Activated effector memory CD4-positive, alpha-beta T cell treated with Interleukin-2 at 50 U/mL for 16 hours (primary cell): ENCODE measurements at places on chromosomes 7 and 10.

- DNase-seq, result no peak
Measured at GRCh38 chr10:60277656-60278055, 112.0 kb downstream of the ANK3 start.

- DNase-seq, result no peak
Measured at GRCh38 chr10:94403380-94404213, 1.3 kb downstream of the TBC1D12 start.

DNA sequence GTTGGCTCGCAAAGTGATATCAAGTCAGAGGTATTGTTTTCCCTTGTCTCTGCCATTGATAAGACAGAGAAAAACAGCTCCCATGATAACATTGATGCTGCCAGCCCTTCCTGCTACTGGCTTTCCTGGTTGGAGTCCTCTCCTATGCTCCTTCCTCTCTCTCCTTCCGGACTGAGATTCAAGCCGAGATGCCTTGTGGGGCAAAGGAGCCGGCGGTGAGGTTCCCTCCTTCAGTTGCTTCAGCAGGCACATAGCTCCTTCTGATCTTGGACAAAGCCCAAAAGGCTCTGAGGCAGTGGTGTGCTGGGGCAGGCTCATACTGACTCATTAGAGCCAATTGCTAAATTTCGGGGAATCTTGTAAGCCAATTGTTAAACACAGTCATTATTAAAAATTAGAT lies 8.8 kb upstream of the ZCCHC24 start:
- no peak for DNase-seq

- no peak for DNase-seq
Measured at GRCh38 chr10:72744566-72744965, 52.6 kb downstream of the MCU start.

GRCh38 chr7:91345449-91345848 lies 81.2 kb downstream of the FZD1 start:
- no peak for DNase-seq

GRCh38 chr7:147197006-147197405 lies 1080.4 kb downstream of the CNTNAP2 start:
- DNase-seq, result no peak

DNA sequence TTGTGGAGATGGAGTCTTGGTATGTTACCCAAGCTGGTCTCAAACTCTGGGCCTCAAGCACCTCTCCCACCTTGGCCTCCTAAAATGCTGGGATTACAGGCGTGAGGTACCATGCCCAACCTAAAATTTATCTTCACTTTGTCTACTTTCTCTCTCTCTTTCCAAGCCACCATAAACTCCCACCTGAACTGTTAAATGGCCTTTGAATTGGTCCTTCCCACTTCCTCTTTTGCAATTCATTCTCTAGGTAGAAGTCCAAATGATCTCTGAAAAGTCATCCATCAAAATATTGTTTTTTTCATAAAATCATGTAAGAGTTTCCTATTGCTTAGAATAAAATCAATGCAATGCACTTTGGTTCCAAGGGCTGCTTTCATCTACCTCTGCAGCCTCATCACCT lies 90.1 kb upstream of the CELF2 start:
- DNase-seq, result no peak

- no peak for DNase-seq
Measured at GRCh38 chr7:69800495-69800894, 202.2 kb downstream of the AUTS2 start.
